A549 treated with ZK216348 at 1 μM for 4 hours (cell line): ENCODE measurements at places on chromosomes 1 and 21. TPM values are rescaled to one million over a fixed set of nuclear protein-coding genes. Genes with fewer than 3 reads are reported as not detected.

Gene MTARC2
- total RNA-seq, result 11.1 to 13.7 TPM (median 12.9 TPM) in 5 replicates

Gene NR0B2
- not detected in 5 replicates for total RNA-seq

Gene CCDC17
- 0.19 to 0.45 TPM (median 0.28 TPM) in 5 replicates for total RNA-seq

Gene TMIGD3
- not detected in 5 replicates for total RNA-seq

Gene CD48
- not detected in 5 replicates for total RNA-seq

Gene GSTM1
- total RNA-seq, result 0.35 TPM in 1 of 5 replicates, not detected in the others

Gene S100A3
- total RNA-seq, result 86.7 to 117 TPM (median 103 TPM) in 5 replicates

Gene CYP4X1
- not detected in 5 replicates for total RNA-seq

Gene TFAP2E
- 0.40 to 0.93 TPM (median 0.65 TPM) in 5 replicates for total RNA-seq
